ENCODE measurements at places on chromosomes 13 and 19. TPM values are rescaled to one million over a fixed set of nuclear protein-coding genes. Genes with fewer than 3 reads are reported as not detected.
A peak's percentile ranks its signal among the peaks of the same experiment; 100 is the strongest.

Gene CGB7
- total RNA-seq, result 1.9 TPM

Gene KLK15
- total RNA-seq, result 0.26 TPM

Gene CCNA1
- total RNA-seq, result 3.5 TPM

Gene COL4A1
- 20.4 TPM for total RNA-seq

Gene GIPC3
- not detected for total RNA-seq

Gene OR7C1
- not detected for total RNA-seq

DNA sequence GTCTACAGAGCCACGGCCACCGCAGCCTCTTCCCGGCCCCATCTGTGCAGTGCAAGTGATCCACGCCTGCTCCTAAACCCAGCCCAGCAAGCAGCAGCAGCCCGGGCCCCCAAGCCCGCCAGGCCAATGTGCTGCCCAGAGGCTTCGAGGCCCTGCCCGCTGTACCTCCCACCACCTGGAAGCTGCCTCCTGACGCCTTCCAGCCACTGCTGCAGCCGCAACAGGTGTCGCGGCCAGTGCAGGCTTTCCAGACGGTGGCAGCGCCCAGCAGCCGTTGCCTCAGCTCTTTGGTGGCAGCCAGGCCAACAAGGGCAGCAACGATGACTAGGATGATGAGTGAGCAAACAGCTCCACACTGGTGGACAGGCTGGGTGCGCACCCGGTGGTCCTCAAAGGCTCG lies 50.2 kb upstream of the TPM4 start:
- H3K27me3 ChIP-seq, result peaks cover 4% of the 10 kb centered on the region
- H3K4me1 ChIP-seq, result no peaks in the 10 kb centered on the region
- H3K4me3 ChIP-seq, result no peak overlapping the region

GRCh38 chr13:32549788-32550187 lies 11.2 kb upstream of the N4BP2L2 start:
- H3K27ac ChIP-seq, result no peak overlapping the region
- peaks cover 4% of the 10 kb centered on the region for H3K27me3 ChIP-seq
- no peak for DNase-seq
- no peaks in the 10 kb centered on the region for H3K36me3 ChIP-seq
- H3K4me1 ChIP-seq, result no peaks in the 10 kb centered on the region
- no peak overlapping the region for H3K4me3 ChIP-seq

DNA sequence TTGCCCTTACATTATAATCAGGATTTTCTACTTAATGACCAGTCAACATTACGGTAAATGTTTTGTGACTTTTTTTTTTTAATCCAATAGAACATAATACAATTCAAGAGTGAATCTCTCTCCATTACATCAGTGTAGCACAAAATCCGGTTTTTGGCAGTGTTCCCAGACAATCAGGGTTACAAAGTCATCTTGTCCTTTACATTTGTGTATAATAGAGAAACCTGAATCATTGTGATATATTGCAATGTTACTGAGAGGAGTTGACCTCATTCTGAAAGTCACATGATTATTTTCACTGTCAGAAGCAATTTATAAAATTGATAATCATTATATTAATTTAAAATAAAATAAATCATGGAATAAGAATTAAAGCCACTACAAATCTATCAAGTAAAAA lies 1346.0 kb upstream of the SPRY2 start:
- no peaks in the 10 kb centered on the region for H3K36me3 ChIP-seq
- no peaks in the 10 kb centered on the region for H3K27me3 ChIP-seq
- H3K4me3 ChIP-seq, result no peak overlapping the region
- no peak for DNase-seq
- no peaks in the 10 kb centered on the region for H3K4me1 ChIP-seq

DNA sequence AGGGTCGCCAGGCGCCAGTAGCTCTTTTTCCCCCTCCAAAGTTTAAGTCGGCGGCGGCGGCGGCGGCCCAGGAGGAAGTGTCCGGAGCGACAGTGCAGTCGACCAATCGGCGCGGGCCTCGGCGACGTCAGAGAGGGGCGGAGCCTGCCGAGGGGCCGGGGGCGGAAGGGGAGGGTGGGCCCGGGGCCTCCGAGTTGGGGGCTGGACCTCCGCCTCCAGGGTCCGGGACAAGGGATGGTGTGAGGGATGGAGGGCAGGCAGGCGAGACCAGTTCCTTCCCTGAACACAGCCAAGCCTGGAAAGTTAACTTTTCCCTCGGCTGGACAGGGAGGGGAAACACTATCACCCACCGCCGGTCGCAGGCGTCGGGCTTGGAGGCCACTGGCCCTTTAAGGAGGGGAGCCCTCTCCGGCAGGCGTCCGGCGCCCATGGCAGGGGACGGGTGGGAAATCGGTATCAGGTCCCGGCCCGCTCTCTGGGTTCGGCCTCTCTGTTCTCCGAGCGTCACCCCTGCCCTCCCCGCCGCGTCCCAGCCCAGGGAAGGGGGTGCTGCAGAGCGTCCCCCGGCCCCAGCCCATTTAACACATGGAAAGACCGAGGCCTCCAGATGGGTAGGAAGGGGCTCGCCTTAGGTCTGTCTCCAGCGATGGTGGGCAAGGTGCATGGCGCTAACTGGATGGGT lies at the start of gene PRKD2:
PRKD2 (minus strand) TSS at position 81 of the 682 bp plus-strand sequence. CDS start 744 bp downstream, outside the sequence.
- H3K4me1 ChIP-seq, result peaks cover 13% of the 10 kb centered on the region
- no peaks in the 10 kb centered on the region for H3K27me3 ChIP-seq
- H3K36me3 ChIP-seq, result peaks cover 3% of the 10 kb centered on the region
- DNase-seq, result peak; percentile 93
- H3K27ac ChIP-seq, result peak within 1 kb of the TSS; percentile 92
- peak within 1 kb of the TSS; percentile 97 for H3K4me3 ChIP-seq

DNA sequence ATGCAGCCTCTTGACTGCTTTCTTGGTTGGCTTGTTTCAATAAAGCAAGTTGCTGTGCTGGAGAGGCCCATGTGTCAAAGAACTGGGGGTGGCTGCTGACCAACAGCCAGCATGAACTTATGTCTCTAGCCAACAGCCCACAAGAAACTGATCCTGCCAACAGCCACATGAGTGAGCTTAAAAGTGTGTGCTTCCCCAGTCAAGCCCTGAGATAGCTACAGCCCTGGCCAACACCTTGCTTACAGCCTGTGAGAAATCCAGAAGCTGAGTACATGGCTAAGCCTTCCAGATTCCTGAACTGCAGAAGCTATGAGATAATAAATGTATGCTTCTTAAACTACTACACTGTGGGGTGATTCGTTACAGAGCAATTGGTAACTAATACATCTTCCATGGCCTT lies 38.9 kb upstream of the IPO5 start:
- H3K36me3 ChIP-seq, result no peaks in the 10 kb centered on the region
- no peak for DNase-seq
- no peak overlapping the region for H3K27ac ChIP-seq
- no peaks in the 10 kb centered on the region for H3K4me1 ChIP-seq
- H3K4me3 ChIP-seq, result no peak overlapping the region

DNA sequence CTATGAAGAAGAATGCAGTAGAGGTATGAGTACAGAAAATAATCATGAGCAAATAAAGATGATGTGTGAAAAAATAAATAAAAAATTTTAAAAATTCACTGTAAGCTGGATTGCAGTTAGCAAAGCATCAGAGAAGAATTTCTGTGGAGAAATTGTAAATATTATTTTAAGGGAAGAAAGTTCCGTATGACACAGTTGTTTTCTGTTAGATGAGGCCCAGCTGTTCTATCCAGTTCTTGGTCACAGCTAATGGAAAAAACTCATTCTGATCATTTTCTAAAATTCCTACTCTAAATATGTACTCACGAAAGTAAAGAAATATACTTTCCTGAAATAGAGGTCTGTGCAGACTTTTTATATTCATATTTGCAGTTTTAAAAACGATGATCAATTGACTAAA lies 578.8 kb downstream of the DCT start:
- peaks cover 21% of the 10 kb centered on the region for H3K4me1 ChIP-seq
- no peak overlapping the region for H3K4me3 ChIP-seq
- no peak overlapping the region for H3K27ac ChIP-seq
- DNase-seq, result no peak

DNA sequence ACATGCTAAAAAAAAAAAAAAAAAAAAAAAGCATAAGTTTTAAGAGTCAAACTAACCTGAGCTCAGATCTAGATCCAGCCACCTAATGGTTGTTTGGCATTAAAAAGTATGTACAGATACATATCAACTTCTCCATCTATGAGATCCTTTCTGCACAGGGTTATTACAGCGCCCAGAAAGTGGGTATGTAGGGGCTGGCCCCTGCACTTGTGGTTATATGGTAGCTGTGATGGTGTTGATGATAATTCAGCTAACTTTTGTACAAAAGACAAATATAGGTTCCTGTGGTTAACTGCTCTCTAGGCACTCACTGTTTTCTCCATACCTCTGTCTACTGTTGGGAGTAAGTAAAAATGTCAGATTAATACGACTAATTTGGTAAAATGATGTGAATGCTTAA lies 81.7 kb downstream of the TNFRSF19 start:
- no peak overlapping the region for H3K27ac ChIP-seq
- H3K4me1 ChIP-seq, result peaks cover 30% of the 10 kb centered on the region

GRCh38 chr19:29942404-29943261 lies 594 bp downstream of the URI1 start:
- peak; percentile 71 for DNase-seq
- H3K36me3 ChIP-seq, result peaks cover 1% of the 10 kb centered on the region
- H3K4me3 ChIP-seq, result peak overlapping the region; percentile 97
- H3K27ac ChIP-seq, result peak overlapping the region; percentile 84

DNA sequence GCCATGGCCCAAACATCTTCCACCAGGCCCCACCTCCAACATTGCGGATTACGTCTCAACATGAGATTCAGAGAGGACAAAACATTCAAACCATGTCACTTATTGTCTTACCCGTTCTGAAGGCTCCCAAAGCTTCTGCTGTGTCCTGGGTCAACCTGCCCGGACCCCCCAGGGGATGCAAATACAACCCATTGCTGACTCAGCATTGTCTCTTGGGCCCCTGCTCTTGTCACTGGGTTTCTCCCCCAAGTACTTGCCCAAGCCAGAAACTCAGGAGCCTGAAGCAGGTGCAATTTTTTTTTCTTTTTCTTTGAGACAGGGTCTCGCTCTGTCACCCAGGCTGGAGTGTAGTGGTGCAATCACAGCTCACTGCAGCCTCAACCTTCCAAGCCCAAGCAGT lies 144.5 kb downstream of the KCTD15 start:
- no peaks in the 10 kb centered on the region for H3K4me1 ChIP-seq
- H3K27ac ChIP-seq, result no peak overlapping the region
- H3K27me3 ChIP-seq, result no peaks in the 10 kb centered on the region
- H3K4me3 ChIP-seq, result no peak overlapping the region

GRCh38 chr13:97068151-97068550 lies 73.9 kb upstream of the OXGR1 start:
- no peaks in the 10 kb centered on the region for H3K36me3 ChIP-seq
- no peak overlapping the region for H3K27ac ChIP-seq
- DNase-seq, result no peak
- H3K4me1 ChIP-seq, result peaks cover 22% of the 10 kb centered on the region
- no peak overlapping the region for H3K4me3 ChIP-seq

- H3K27me3 ChIP-seq, result no peaks in the 10 kb centered on the region
- no peak overlapping the region for H3K4me3 ChIP-seq
- peaks cover 45% of the 10 kb centered on the region for H3K4me1 ChIP-seq
- H3K27ac ChIP-seq, result peak overlapping the region; percentile 48
- DNase-seq, result no peak
These were observed 325.9 kb downstream of the NDFIP2 start for GRCh38 chr13:79806821-79807220.

DNA sequence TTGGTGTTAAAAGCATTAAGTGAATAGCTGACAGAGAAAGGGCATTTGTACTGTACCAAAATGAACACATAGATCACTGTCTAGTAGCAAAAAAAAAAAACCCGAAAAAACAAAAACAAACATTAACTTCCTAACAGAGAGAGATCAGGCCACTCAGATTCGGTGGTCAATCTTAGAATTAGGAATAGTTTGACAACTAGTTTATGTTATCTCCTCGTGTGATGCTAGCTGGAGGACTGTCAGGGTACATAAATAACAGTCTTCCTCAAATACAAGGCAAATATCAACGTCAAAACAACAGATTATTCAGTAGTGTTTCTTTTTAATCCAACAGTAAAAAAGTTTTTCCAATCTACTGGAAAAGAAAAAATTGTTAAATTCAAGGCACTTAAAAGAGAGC lies 1.7 kb downstream of the ZMYM5 start:
- no peak for DNase-seq
- H3K4me1 ChIP-seq, result peaks cover 20% of the 10 kb centered on the region
- H3K4me3 ChIP-seq, result peak overlapping the region; percentile 97
- H3K36me3 ChIP-seq, result peaks cover 16% of the 10 kb centered on the region
- H3K27me3 ChIP-seq, result no peaks in the 10 kb centered on the region

DNA sequence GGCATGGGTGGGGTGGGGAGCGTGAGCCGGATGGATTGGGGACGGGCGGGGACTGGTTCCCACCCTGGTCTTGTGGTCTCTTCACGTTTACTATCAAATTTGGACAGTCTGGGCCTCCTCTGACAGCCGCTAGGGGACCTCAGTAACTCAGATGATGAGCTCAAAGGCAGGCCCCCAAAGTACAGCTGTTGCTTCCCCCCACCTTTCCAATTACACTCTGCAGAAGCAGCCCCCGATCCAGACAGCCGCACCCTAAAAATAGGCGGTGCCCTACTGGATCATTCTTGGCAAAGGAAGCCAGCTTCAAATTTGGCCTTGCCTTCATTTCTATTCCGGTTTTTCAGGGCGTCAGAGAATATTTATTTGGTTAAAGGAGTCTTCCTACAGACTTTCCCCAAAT lies 1.9 kb upstream of the FOXO1 start:
- H3K4me1 ChIP-seq, result peaks cover 19% of the 10 kb centered on the region
- DNase-seq, result no peak
- no peaks in the 10 kb centered on the region for H3K36me3 ChIP-seq
- H3K4me3 ChIP-seq, result peak overlapping the region; percentile 88
- peak overlapping the region; percentile 44 for H3K27ac ChIP-seq

GRCh38 chr13:63497601-63498000 lies 2082.0 kb upstream of the PCDH20 start:
- no peak overlapping the region for H3K4me3 ChIP-seq
- DNase-seq, result no peak
- H3K4me1 ChIP-seq, result peaks cover 6% of the 10 kb centered on the region
- no peak overlapping the region for H3K27ac ChIP-seq
- H3K36me3 ChIP-seq, result peaks cover 4% of the 10 kb centered on the region
- H3K27me3 ChIP-seq, result no peaks in the 10 kb centered on the region

GRCh38 chr13:63864171-63864902 lies 2448.7 kb upstream of the PCDH20 start:
- no peaks in the 10 kb centered on the region for H3K36me3 ChIP-seq
- H3K27ac ChIP-seq, result no peak overlapping the region
- H3K4me1 ChIP-seq, result no peaks in the 10 kb centered on the region
- H3K27me3 ChIP-seq, result no peaks in the 10 kb centered on the region
- DNase-seq, result no peak

DNA sequence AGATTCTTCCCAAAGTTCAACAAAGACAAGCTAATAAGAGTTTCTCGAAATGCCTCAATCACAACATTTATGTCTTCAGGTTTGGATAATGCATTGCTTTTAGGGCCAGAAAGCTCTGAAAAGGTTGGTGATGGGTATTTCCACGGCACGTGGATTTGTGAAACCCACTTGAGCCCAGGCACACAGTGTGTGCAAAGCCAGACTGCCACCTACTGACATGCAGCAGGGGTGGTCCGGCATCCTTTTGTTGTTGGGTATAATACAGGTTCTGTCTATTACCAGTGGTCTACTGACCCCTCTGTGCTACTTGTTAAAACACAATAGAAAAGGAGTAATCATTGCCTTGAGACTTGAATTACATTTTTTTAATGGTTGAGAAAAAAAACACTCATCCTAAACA lies 225.6 kb downstream of the RAP2A start:
- H3K36me3 ChIP-seq, result no peaks in the 10 kb centered on the region
- peaks cover 21% of the 10 kb centered on the region for H3K27me3 ChIP-seq
- H3K27ac ChIP-seq, result no peak overlapping the region
- no peak for DNase-seq
- H3K4me1 ChIP-seq, result peaks cover 10% of the 10 kb centered on the region

GRCh38 chr13:113526466-113527220 lies 36.1 kb upstream of the DCUN1D2 start:
- no peak overlapping the region for H3K27ac ChIP-seq
- peaks cover 43% of the 10 kb centered on the region for H3K36me3 ChIP-seq
- no peaks in the 10 kb centered on the region for H3K27me3 ChIP-seq
- DNase-seq, result no peak
- no peak overlapping the region for H3K4me3 ChIP-seq

Data from type B pancreatic cell (in vitro differentiated cells).